Activated CD4-positive, alpha-beta T cell treated with anti-CD3 and anti-CD28 coated beads, Interleukin-2, amount 10 ng/mL, durations not matched to agents 24 days and 14 days (primary cell): ENCODE measurements at places on chromosomes 7 and 10. TPM values are rescaled to one million over a fixed set of nuclear protein-coding genes. Genes with fewer than 3 reads are reported as not detected.

CYP26C1 gene
- total RNA-seq: 0.07 and 0.12 TPM in 2 replicates

GRK5 gene
- total RNA-seq: 25.6 and 27.3 TPM in 2 replicates

RBP3 gene
- total RNA-seq: not detected in 2 replicates

DNA sequence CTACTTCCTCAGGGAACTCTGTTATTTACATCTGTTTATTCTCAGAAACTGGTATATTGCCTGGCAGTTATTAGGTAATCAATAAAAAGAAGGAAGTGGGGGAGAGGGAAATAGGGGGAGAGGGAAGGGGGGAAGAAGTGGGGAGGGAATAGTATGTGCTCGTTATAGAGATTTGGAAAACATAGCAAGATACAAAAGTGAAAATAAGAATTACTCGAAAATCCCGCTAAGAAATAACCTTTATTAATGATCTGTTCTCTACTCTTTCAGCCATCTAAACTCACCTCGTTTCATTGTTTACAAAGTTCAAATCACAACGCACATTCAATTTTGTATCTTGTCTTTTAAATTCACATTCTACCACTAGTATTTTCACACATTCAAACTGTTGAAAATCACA lies 63.0 kb upstream of the CDCA7L start:
- peaks cover 10% of the 10 kb centered on the region for H3K27me3 ChIP-seq
- H3K27ac ChIP-seq: no peak overlapping the region
- H3K4me3 ChIP-seq: no peak overlapping the region
- DNase-seq: no peak
- H3K4me1 ChIP-seq: no peaks in the 10 kb centered on the region

- H3K36me3 ChIP-seq: no peaks in the 10 kb centered on the region
- H3K4me3 ChIP-seq: no peak overlapping the region
- no peaks in the 10 kb centered on the region for H3K4me1 ChIP-seq
- H3K27ac ChIP-seq: no peak overlapping the region
- H3K27me3 ChIP-seq: no peaks in the 10 kb centered on the region
- no peak for DNase-seq
These were observed 323.1 kb downstream of the TFEC start for GRCh38 chr7:115707258-115708012.

GRCh38 chr7:106679153-106679931 lies 18.4 kb upstream of the CCDC71L start:
- H3K27ac ChIP-seq: peak overlapping the region; percentile 0
- DNase-seq: no peak
- H3K27me3 ChIP-seq: peaks cover 3% of the 10 kb centered on the region
- H3K36me3 ChIP-seq: no peaks in the 10 kb centered on the region
- no peak overlapping the region for H3K4me3 ChIP-seq
